ENCODE measurements at places on chromosomes 5 and 9.

DNA sequence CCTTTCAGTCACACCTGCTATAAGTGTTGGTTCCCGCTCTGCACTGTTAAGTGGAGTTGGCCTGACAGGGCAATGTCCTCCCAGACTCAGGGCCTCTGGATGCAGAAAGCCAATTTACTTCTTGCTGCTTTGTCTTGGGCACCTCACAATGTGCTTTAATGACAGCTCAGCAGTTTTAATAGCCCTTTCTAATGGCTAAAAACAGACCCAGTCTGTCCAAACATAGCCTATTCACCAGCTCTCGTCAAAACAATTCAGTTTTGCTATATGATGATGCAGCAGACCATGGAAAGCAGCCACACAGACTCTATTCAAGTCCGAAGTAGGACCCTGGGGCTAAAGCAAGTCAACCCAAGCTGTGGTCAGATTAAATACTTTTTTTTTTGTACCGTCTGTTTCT, 529.1 kb upstream of the SEMA6A start:
- no peaks in the 10 kb centered on the region for H3K36me3 ChIP-seq
- H3K27ac ChIP-seq: no peak overlapping the region
- no peak overlapping the region for H3K4me3 ChIP-seq
- no peaks in the 10 kb centered on the region for H3K4me1 ChIP-seq
- no peak for DNase-seq
- no peaks in the 10 kb centered on the region for H3K27me3 ChIP-seq

DNA sequence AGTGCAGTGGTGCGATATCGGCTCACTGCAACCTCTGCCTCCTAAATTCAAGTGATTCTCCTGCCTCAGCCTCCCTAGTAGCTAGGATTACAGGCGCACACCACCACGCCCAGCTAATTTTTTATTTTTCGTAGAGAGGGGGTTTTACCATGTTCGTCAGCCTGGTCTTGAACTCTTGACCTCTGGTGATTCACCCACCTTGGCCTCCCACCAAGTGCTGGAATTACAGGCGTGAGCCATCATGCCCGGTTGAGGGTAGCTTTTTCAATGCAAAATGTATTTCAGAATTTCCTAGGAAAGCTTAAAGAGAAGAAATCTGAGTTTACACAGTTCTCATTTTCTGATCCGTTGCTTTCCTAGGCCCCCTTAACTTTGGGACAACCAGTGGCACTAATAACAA, 15.7 kb downstream of the BDP1 start:
- H3K36me3 ChIP-seq: peaks cover 74% of the 10 kb centered on the region
- H3K4me3 ChIP-seq: no peak overlapping the region
- peaks cover 6% of the 10 kb centered on the region for H3K4me1 ChIP-seq
- H3K27ac ChIP-seq: no peak overlapping the region
- no peaks in the 10 kb centered on the region for H3K27me3 ChIP-seq
- no peak for DNase-seq

DNA sequence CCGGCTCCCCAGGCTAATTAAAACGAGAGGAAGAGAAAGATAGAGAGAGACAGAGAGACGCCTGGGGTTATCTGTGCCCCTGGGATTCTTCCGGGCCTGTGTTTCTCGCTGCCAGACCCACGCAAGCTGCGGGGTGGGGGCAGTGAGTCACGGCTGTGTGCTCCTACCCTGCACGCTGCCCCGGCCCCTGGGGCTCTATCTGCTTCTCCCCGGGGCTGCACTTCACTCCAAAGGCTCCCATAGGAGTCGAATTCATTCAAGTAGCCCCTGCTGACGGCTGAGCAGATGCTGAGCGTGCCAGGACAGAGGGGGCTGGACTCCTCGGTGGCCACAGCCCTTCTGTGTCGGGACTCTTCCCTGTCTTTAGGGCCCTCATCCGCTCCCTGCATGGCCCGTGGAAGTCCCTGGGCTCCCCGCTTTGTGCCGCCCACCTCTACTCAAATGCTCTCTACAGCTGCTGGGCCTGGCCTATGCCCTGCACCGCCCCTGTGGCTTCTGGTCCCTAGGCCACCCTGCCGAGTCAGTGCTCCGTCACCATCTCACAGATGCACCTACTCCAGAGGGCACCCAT, 22.8 kb downstream of the SARDH start:
- peaks cover 33% of the 10 kb centered on the region for H3K27me3 ChIP-seq
- no peak overlapping the region for H3K27ac ChIP-seq
- H3K4me1 ChIP-seq: peaks cover 9% of the 10 kb centered on the region
- DNase-seq: peak; percentile 9

GRCh38 chr9:105742088-105742487, 47.7 kb downstream of the TMEM38B start:
- H3K4me3 ChIP-seq: no peak overlapping the region
- H3K36me3 ChIP-seq: peaks cover 40% of the 10 kb centered on the region
- DNase-seq: no peak
- H3K4me1 ChIP-seq: no peaks in the 10 kb centered on the region
- H3K27ac ChIP-seq: no peak overlapping the region
- H3K27me3 ChIP-seq: no peaks in the 10 kb centered on the region

DNA sequence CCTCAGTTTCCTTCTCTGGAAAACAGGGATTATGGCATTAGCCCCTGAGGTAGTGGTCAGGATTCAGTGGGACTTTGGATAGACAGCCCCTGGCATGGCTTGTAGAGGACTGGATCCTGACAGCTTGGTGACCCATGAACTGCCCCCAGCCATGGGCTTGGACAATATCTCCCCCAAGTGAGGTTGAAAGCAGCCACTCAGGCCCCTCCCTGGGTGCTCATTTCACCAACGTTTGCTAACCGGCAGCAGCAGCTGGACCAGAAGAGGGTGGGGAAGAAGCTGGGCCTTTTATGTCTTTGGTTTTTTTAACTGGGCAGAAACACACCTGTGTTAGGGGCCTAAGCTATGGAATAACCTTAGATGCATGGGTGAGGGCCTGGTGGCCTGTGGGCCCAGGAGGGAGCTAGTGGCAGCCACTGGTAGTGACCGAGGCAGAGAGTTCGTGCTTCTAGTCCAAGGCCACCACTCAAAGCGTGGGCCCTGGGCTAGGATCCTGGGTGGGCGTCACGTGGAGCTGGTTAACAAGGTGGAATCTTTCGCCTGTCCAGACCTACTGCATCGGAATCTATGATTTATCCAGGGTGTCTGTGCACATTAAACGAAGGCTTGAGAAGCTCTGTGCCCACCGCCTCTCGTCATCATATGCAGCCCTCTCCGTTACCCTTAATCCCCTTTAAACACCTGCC, 1.9 kb downstream of the SLC2A8 start:
- peak overlapping the region; percentile 83 for H3K4me3 ChIP-seq
- H3K36me3 ChIP-seq: no peaks in the 10 kb centered on the region
- no peaks in the 10 kb centered on the region for H3K27me3 ChIP-seq
- H3K4me1 ChIP-seq: peaks cover 10% of the 10 kb centered on the region
- DNase-seq: no peak
- peak overlapping the region; percentile 12 for H3K27ac ChIP-seq

- H3K4me1 ChIP-seq: peaks cover 24% of the 10 kb centered on the region
- no peaks in the 10 kb centered on the region for H3K36me3 ChIP-seq
Observed at GRCh38 chr9:97848215-97848479, 4.9 kb upstream of the FOXE1 start.

DNA sequence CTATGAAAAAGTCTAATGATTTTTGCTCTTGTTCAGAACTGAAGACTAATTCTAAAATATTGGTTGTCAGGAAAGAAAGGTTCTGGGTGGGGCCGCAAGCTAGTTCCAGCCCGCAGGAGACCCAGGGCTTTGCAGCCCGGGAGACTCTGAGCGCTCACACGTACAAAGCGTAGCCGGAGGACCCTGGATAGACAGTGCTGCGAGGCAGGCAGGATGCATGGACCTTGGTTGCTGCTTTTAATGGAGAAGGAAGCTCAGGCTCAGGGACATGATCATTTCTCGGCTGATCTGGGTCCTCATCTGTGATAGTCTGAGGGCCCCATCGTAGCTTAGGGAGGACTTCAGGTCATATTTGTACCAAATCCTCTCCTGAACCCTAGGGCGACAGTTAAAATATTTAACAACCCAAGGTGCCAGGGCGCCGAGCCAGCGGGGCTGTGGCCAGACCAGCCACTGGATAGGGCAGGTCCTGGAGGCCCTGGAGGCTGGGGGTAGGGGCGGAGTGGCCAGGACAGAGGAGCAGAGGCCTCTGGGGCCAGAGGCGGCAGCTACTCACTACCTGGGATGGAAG, 70.1 kb upstream of the UNC5A start:
- H3K4me1 ChIP-seq: peaks cover 5% of the 10 kb centered on the region
- H3K4me3 ChIP-seq: no peak overlapping the region
- peaks cover 66% of the 10 kb centered on the region for H3K27me3 ChIP-seq
- H3K27ac ChIP-seq: no peak overlapping the region
